ENCODE measurements at places on chromosomes 11 and 22.

GRCh38 chr22:40289991-40290459 lies 56.3 kb upstream of the ADSL start:
- peak; percentile 66 for DNase-seq

DNA sequence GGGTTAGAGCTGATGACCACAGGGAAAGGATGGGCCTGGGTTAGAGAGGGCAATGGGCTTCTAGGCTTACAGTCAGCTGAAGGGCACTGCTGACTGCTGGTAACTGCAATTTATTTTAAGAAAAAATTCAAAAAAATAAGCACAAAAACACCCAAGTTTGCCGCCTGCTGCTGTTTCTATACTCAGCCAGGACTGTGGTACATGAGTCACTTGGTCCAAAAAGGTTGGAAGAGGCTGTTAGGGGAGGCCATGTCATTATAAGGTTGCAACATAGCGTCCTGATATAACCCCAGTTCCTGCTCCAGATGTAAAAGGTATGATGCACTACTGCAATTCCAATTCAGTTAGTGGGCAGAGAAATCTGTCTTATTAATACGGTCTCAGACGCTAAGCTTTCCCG lies 98.9 kb downstream of the ETS1 start:
- peak; percentile 60 for DNase-seq

- no peak for DNase-seq
These were observed 61.3 kb downstream of the MN1 start for GRCh38 chr22:27740202-27740748.

DNA sequence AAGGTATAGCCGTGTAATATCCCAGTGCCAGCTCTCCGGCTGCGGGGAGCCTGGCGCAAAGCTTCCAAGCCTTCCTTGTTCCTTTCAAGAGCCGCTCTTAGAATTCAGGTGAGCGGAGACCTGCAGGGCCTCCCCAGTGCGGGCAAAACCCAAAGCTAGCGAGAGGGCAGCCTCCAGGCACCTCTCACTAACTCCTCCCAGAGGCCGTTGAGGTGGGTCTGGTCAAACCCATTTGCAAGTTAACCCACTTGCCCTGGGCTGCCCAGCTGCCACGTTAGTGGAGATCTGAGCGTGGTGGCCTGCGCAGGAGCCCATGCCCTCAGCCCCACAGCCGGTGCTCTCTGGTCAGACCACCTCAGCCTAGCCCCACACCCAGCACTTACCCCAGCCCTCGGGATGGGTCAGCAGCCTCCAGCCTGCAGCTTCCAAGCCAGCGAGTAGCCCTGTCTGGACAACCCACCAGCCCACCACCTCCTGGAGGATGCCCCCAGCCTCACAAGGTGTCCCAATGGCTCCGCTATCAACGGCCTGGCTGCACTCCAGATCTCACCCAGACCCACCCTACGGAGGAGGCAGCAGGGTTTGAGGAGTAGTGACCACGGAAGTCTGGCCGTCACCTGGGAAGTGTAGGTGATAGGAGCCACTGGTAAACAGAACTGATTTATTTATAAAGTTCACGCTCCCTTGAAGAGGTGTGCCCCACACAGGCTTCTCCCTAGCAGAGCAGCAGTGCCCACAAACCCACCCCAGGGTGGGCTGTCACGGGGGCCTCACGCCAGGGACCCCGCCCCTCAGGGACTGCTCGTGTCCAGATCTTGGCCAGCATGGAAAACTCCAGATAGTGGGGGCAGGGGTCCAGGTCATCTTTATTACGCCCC lies 2.3 kb downstream of the ASCL2 start:
- no peak for DNase-seq

GRCh38 chr11:74471668-74472429 lies 4.5 kb upstream of the KCNE3 start:
- DNase-seq, result no peak

DNA sequence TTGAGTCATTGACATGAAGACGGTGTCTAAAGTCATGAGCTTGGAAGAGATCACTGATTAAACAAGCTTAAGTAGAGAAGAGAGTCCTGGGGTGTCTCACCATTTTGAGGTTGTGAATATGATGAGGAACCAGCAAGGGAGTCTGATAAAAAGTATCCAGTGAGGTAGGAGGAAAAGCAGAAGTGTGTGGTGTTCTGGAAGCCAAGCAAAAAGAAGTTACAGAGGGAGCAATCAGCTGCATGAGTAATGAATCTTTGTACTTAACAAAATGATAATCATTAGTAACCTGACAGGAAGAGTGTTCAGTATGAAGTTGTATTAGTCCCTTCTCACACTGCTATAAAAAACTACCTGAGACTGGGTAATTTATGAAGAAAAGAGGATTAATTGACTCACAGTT lies 131.3 kb downstream of the C11orf87 start:
- no peak for DNase-seq

- DNase-seq, result no peak
These were observed 11.7 kb downstream of the RNF141 start for GRCh38 chr11:10529279-10529678.

GRCh38 chr11:1229471-1230120 lies 6.7 kb downstream of the MUC5B start:
- DNase-seq, result no peak

DNA sequence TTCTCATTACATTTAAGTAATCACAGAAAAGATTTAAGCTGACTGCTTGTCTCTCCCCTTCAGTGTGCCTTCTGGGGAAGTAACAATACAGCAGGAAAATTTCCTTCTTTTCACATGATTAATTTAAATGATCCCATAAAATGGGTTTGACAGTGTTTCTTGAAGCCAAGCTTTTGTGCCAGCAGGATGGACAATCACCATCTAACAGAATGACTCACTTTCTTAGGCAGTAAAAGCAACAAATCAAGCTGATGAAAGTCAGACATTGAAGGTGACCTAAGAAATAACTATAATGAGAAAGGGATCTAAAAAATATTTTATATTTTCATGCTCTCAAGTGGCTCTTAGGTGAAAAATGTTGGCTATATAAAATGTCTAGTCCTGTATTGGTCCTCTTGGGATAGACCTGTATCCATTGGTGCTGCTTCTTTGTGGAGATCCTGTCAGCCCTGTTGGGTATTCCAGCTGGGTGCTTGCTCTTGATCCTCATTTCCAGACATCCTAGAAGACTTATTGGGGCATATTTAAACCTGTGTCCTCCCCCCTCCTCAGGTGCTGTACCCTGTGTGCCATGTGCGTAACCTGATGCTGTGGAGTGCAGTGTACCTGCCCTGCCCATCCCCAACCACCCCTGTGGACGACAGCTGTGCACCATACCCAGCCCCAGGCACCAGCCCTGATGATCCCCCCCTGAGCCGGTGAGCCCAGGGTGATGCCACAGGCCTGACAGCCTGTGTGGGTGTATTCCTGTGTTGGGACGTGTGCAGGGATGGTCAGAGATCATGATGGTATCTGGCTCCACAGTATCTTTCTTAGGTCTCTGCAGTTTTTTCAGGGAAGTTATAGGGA lies 62.7 kb upstream of the HORMAD2 start:
- no peak for DNase-seq

DNA sequence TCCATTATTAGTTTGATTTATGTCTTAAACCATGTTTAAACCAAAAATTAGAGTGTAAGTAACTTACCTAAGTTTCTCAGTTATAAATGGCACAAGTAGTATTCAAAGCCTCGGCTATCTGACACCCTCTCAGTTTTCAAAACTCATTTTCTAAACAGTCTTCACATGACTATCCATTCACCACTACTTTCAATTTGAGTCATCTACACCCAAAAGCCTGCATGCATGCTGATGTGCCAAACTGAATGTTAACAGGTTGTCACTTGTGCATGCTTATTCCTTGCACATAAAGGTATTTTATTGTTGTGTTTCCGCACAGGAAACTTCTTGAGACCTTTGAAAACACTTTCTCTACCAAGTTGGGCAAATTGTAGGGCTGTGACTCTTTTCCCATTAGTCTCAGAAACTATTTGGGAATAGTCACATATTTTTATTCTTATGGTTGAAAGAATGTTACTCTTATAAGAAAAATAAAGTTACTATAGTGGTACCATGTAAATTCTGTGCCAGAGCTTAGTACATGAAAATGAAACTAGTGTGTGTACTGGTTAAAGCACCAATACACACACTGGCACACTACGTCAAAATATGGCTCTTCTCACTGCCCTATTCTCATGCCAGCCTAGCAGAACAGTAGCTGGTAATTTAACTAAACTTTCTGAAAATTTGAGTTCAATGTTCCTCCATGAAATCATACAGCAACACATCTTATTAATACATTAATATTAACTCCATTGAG lies 2.2 kb upstream of the OR51E2 start:
- no peak for DNase-seq

DNA sequence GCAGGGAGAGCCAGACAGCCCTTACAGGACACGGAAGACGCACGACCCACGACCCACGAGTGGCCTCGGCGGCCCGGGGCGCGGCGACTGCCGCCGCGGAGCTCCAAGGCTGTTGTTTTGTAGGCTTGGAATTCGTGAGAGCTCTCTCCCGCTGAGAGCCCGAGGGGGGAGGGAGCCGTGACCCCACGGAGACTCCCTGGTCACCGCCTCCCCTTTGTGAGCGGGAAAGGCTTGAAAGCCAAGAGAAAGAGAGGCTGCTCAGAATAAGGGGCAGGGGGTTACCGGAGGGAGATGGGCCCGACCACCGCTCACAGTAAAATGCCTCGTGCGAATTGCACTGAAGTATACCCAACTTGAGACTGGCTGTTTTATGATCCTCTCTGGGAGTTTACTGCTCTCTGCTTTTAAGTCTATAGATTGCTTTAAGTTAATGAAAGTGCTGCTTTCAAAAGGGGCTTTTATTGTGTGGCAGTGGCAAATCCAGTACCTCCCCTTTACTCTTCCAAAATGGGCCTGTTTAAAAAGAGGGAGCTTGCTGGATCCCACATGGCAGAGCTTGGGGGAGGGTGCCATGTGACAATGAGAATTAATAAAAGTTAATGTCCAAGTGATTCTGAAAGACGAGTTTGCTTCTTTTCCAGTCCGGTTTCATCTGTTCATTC lies 2.9 kb downstream of the PKNOX2 start:
- no peak for DNase-seq

- DNase-seq, result peak; percentile 70
These were observed 8.4 kb upstream of the SLC2A11 start for GRCh38 chr22:23849009-23850006.

GRCh38 chr11:115459563-115459962 lies 44.7 kb downstream of the CADM1 start:
- no peak for DNase-seq

DNA sequence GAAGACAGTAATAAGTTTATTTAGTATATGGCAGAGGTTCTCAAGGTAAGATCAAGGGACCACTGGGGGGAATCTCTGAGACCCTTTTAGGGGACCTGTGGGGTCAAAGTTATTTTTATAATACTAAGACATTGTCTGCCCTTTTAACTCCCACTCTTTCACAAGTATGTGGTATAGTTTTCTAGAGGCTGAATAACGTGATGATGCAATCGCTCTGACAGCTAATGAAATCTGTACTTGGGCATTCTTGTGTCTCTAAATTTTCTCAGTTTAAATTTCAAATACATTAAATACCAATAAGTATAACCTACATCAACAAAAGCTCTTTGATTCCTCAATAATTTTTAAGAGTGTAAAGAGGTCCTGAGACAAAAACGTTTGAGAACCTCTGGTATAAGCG lies 147.9 kb downstream of the ATG16L2 start:
- no peak for DNase-seq

DNA sequence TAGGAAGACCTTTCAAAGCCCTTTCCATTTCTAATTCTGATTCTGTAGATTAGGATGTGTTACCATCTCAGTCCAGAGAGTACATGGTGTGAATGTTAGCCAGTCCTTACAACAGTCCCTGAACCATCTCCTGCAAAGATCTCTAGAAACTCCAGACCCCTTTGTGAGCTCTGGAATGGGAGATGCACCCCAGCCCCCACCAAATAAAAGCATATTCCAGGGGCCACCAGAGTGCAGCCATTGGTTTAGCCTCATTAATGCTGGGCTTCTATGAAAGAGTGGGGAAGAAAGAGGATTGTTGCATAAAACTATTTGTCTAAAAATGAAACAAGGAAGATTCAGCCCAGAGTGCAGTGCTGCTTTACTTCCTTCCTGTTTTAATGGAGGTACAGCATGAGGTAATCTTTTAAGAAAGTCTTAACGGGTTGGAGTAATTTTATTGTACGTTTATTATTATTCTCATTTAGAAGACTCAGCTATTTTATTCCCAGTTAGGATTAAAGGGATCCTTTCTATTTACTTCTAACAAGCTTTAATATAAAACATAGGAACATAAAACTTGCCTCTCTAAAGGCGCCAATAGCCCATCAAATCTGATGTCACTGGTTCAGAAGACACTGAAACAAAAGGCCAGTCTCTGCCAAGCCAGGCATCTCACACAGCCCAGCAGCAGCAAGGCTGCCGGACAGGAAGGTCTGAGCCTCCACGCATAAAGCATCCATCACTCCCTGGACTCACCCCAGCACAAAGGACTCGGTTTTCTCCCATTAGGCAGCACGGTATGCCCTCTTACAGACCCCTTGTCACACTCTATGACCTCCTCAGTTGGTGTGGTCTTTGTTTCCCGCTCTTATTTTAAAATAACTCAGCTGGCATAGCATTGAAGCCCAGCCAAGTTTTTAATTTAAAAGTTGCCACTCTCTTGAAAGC lies 203.9 kb upstream of the BLID start:
- no peak for DNase-seq

- DNase-seq, result no peak
These were observed 11.5 kb downstream of the STX3 start for GRCh38 chr11:59766542-59767224.
